Keratinocyte (primary cell): ENCODE measurements at places on chromosomes 11 and 22.

DNA sequence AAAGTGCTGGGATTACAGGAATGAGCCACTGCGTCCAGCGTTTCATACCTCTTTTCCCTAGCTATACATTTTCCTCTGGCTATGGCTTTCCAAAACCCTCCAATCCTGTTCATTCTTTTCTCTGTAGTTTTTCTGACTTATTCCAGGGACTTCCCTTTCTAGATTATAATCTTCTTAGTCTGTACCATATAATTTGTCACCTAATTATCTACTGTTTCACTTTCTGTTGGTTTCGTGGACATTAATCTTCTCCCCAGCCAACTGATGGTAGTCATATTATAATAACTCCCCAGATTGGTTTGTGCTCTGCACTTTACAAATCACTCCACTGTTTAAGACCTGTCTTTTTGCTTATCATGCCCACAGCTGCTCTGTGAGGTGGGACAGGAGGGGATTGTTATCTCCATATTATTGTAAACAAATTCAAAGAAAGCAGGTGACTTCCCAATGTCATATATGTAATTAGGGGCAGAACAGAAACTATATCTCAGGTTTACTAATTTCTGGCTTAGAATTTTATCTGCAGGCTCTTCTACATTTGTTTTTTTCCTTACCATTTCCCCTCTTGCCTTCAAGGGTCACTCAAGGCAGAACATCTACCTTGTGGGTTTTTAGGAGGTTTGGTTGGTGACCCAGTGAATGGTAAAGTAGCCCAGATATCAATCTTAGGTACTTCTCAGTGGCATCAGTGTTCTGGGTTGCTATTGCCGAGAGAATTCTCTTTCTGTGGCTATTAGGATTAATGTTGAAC is 23.9 kb downstream of the STIM1 start:
- peaks cover 24% of the 10 kb centered on the region for H3K4me1 ChIP-seq
- H3K27ac ChIP-seq, result no peak overlapping the region
- no peaks in the 10 kb centered on the region for H3K36me3 ChIP-seq
- H3K27me3 ChIP-seq, result no peaks in the 10 kb centered on the region
- H3K4me3 ChIP-seq, result no peak overlapping the region

DNA sequence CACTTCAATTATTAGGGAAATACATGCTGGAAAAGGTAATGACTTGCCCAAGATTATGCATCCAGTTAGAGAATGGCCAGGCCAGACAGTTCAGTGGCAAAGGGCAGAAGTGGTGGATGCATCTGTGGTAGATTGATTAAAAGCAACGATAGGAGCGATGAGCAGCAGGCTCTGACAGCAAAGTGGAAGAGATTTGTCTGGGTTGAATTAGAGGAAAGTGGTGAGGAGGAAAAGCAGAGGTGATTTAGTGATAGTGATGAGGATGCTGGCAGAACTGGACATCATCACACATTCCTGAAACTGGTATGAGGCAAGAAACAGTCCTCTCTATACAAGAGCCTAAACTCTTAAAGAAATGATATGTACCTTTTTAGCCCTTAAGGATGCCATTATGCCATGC is 12.5 kb downstream of the HSD17B12 start:
- DNase-seq, result no peak
- H3K27ac ChIP-seq, result no peak overlapping the region
- H3K4me3 ChIP-seq, result no peak overlapping the region
- H3K36me3 ChIP-seq, result peaks cover 7% of the 10 kb centered on the region

GRCh38 chr11:79409330-79409729 is 31.5 kb downstream of the TENM4 start:
- H3K27ac ChIP-seq, result no peak overlapping the region
- H3K4me1 ChIP-seq, result peaks cover 24% of the 10 kb centered on the region
- DNase-seq, result no peak
- H3K36me3 ChIP-seq, result no peaks in the 10 kb centered on the region

DNA sequence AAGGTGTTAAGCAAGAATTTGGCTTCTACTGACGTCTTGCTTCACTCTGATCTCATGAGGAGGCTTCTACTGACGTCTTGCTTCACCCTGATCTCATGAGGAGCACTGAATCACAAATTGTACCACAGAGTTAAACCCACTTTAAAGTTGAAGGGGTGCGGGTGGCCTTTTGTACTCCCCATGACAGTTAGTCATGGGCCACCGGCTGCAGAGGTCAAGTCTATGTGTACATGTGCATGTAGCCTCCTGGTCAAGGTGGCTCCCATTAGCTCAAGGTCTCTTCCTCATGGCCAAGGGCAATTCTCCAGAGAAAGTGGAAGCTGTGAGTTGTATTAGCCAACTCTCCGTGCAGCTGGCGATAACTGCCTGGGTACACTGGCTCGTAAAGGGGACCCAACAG is 23.1 kb upstream of the FZD4 start:
- H3K27ac ChIP-seq, result no peak overlapping the region
- H3K36me3 ChIP-seq, result no peaks in the 10 kb centered on the region
- H3K4me1 ChIP-seq, result no peaks in the 10 kb centered on the region
- no peak for DNase-seq
- no peak overlapping the region for H3K4me3 ChIP-seq

GRCh38 chr11:32225571-32226285 is 134.9 kb downstream of the RCN1 start:
- no peak overlapping the region for H3K27ac ChIP-seq
- H3K4me1 ChIP-seq, result no peaks in the 10 kb centered on the region
- H3K27me3 ChIP-seq, result no peaks in the 10 kb centered on the region
- H3K36me3 ChIP-seq, result no peaks in the 10 kb centered on the region
- H3K4me3 ChIP-seq, result no peak overlapping the region

- peaks cover 13% of the 10 kb centered on the region for H3K4me1 ChIP-seq
- H3K4me3 ChIP-seq, result no peak overlapping the region
- DNase-seq, result no peak
- no peaks in the 10 kb centered on the region for H3K27me3 ChIP-seq
- no peaks in the 10 kb centered on the region for H3K36me3 ChIP-seq
- H3K27ac ChIP-seq, result no peak overlapping the region
Observed at GRCh38 chr11:130459521-130459920, 11.1 kb downstream of the ADAMTS15 start.

DNA sequence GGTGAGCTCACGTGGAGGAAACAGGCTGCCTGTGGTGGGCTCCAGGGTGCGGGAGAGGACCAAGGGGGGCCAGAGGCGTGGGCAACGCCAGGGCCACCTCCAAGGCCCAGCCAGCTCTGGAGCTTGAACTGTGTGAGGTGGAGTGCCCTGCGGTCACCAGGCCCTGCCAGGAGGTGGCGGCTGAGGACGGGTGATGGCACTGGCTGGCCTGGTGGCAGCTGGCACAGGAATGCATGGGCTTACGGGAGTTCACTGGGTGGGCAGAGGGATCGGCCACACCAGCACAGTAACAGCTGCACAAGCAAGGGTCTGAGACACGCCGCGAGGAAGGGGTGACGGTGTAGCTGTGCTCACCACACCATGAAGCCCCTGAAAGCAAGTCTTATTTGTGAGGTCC is 15.8 kb downstream of the TOLLIP start:
- no peak overlapping the region for H3K27ac ChIP-seq
- peaks cover 50% of the 10 kb centered on the region for H3K36me3 ChIP-seq
- H3K4me1 ChIP-seq, result peaks cover 8% of the 10 kb centered on the region
- DNase-seq, result no peak
